Panc1 (cell line): ENCODE measurements at places on chromosomes 3 and 15.

- DNase-seq = no peak
Observed at GRCh38 chr3:85167576-85167975, 208.8 kb downstream of the CADM2 start.

- no peak for DNase-seq
Observed at GRCh38 chr15:34883633-34884032, 85.9 kb downstream of the AQR start.

DNA sequence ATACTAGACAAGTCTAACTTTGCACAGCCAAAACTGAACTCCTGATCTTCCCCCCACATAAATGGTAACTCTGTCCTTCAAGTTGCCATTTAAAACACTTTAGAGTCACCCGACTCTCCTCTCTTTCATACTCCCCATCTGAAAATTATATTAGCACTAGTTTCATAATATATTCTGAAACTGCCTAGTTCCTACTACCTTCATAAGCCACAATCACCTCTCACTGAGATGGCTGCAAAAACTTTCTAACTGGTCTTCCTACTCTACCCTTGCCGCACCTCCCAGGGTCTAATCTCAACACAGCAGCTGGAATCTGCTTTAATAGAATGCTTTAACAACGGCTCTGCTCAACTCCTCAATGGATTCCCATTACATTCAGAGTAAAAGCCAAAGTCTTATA is 55.0 kb downstream of the GLB1 start:
- no peak for DNase-seq

GRCh38 chr3:126100634-126101301 is 16.8 kb upstream of the SLC41A3 start:
- DNase-seq = no peak

DNA sequence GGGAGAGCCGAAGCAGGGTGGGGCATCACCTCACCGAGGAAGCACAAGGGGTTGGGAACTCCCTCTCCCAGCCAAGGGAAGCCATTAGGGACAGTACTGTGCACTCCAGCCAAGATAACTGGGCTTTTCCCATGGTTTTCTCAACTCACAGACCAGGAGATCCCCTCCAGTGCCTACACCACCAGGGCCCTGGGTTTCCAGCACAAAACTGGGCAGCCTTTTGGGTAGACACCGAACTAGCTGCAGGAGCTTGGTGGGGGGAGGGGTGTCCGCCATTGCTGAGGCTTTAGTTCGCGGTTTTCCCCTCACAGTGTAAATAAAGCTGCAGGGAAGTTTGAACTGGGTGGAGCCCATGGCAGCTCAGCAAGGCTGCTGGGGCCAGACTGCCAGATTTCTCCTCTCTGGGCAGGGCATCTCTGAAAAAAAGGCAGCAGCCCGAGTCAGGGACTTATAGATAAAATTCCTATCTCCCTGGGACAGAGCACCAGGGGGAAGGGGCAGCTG is 129.6 kb upstream of the LMCD1 start:
- no peak for DNase-seq

GRCh38 chr15:44145495-44145894 is 49.6 kb downstream of the FRMD5 start:
- DNase-seq = no peak

DNA sequence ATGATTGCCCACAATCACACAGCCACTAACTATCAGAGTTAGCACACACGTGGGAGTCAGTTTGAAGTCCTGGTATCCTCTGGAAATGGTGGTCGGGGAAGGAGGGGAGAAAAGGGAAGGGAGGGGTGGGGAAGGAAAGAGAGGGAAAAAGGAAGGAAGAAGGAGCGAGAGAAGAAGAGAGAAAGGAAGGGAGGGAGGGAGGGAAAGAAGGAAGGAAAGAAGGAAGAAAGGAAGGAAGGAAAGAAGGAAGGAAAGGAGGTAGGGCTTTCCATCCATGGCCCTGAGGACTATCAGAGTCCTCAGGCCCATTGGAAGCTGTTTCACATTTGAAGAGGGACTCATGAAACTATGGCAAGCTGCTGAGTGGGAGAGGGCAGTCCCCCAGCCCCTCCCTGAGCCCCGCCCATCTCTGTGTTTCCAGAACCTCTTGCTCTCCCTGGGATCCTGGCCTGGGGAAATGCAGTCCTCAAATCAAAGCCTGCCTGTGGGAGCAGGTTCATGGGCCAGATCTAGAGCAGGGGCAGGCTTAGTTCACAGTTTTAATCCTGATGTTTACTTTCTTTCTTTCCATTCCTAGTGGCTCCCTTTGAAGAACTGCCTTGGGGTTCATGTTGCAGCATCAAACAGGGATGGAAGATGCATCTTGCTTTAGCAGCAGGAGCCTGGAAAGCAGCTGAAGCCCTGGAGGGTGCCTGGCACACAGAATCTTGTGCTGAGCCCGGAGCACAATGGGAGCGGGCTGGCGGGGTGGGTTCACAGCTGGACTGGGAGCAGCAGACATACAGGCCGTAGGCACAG is 66.1 kb upstream of the GLCE start:
- no peak for DNase-seq

DNA sequence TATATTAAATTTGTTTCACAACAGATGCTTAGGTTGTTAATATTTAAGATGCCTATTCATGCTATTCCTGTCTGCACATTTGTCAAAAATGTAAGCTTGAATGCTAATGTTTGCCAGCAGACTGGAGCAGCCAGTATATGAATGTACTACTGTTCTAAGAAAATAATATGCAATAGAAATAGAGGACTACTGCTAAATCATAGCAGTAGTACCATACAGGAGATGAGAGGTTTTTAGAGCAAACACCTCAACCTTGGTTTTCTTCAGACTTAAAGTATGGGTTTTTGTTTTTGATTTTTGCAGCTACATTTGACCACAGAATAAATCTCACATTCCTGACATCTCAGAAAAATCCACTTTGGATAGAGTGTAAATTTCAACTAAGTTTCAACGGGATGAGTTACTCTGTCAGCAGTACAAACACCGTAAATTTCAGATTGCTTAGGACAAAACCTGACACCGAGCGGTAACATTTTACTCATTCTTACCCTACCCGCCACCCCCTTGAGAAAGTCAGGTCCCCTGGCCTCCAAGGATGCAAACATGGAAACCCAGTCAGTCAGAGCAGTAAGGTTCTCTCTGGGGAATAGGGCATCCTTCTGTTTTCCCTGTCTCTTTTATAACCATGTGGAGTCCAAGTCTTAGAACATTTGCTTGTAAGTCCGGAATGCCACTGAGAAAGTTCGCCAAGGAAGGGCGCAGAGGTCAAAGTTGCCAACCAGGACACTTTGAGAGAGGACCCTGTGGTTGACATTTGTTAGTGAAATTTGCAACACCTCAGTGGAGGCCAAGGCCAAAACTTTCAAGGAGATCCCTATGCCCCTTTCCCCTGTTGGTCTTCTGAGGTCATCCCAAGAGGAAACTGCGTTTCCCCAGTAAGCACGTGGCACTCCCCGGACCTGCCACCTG is 17.9 kb upstream of the SATB1 start:
- DNase-seq = no peak

- no peak for DNase-seq
Observed at GRCh38 chr3:149701206-149701976, 43.6 kb upstream of the WWTR1 start.

- no peak for DNase-seq
Observed at GRCh38 chr3:178233371-178234071, 302.7 kb upstream of the KCNMB2 start.

DNA sequence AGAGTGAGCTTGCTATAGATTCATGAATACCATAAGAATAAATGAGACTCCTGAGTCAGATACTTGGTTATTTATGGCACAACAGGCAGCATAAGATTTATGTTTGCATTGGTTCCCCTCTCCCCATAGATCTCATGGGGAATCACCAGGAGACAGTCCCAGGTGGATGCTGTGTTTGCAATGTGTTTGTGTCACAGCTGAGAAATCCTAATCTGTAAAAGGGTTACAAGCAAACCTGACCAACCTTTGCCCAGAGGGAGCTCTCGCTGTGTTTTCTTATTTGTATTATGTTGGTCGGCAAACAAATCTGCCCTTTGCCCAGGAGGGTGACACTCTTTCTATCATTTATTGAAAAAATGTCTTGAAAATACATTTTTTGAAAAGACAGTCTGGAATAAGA is 236.2 kb downstream of the ZPLD1 start:
- DNase-seq = no peak

GRCh38 chr15:66089049-66089448 is 164.5 kb downstream of the MEGF11 start:
- no peak for DNase-seq

- DNase-seq = no peak
Observed at GRCh38 chr3:138172625-138173024, 2.1 kb downstream of the DBR1 start.

GRCh38 chr3:98018301-98018700 is 16.8 kb downstream of the GABRR3 start:
- DNase-seq = no peak

DNA sequence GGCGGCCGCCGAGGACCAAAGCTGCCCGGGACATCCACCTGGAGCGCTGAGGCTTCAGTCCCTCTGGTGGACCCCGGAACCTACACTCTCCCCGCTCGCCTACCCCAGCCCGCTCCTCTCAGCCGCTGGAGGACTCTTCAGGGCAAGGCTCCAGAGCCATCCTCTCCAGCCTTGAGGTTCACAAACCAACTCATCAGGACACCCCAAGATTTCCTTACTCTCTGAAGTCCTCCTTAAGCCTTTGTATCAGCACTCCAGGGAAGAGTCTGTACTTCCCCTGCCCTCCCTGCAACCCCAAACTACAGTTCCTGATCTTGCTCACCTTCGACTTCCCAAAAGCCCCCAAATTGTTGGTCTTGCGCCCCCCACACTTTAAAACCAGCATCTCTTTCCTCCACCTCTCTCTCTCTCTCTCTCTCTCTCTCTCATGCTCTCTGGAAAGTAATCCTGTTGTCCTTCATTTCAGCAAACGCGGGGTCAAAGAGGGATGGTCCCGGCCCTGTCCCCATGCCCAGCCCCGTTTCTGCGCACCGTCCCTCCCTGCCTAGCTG is 438 bp downstream of the THBS1 start:
- no peak for DNase-seq

DNA sequence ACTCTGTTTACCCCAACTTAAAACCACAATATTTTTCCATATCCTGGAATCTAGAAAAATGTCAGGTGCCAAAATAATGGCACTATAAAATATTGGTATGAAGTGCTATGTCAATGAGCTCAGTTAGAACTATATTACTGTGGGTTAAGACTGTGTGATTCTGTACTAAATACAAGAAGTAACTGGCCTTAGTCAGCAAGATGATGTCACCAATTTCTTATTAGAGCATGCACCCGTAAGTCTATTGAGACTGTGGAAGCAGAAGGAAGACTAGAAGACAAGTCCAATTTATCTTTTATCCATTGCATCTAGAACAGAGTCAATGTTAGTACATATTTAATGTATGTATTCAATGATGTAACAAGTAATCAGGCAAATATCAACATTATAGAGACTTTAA is 25.0 kb downstream of the LRRC58 start:
- no peak for DNase-seq

DNA sequence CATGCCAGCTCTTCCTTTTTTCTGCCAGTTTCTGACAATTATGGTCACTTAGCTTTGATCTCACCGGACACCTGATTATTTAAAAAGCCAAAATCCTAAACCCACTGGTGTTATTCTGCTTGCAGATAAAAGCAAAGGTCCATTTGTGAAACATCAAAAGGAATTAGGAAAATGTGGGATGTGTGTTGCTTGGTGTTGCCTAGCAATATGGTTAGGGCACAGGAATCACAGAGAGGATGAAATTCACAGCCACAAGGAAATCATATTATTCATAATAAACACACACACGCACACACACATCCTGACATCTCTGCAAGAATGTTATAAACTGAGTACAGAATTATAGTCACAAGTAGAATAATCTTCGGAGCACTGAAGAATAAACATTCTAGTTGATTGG is 89.3 kb upstream of the BHLHE40 start:
- DNase-seq = no peak

GRCh38 chr3:180530276-180530675 is 71.7 kb upstream of the TTC14 start:
- DNase-seq = no peak

DNA sequence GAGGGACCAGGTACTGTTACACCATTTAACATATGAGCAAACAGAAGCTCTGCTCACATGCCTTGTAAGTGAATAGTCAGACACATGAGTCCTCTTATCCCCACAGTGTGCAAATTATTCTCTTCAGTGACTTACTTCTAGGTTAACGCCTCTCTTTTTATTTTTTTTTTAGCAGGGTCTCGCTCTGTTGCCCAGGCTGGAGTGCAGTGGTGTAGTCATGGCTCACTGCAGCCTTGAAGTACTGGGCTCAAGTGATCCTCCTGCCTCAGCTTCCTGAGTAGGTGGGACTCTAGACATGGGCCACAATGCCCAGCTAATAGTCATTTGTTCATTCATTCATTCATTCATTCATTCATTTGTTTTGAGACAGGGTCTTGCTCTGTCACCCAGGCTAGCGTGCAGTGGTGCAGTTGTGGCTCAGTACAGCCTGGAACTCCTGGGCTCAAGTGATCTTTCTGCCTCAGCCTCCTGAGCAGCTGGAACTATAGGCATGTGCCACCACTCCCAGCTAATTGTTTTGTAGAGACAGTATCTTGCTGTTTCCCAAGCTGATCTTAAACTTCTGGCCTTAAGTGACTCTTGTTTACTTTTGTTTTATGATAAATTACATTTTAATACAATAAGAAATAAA is 94.7 kb downstream of the LRRC28 start:
- DNase-seq = no peak

DNA sequence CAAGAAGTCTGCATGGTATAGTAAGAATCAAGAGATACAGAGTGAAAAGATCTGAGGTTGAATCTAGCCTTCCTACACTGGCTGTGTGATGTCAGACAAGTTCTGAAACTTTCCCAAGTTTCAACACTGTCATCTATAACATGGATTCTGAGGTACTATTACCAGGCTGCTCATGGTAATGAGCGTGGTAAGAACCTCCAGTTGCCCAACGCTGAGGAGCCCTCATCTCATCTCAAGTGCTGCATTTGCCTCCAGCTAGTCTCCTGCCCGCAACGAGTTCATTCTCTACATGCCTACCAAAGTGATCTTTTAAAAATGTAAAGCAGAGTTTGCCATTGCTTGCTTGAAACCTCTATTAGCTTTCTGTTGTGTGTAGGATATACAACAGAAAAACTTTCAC is 168.1 kb downstream of the NEK11 start:
- DNase-seq = no peak

DNA sequence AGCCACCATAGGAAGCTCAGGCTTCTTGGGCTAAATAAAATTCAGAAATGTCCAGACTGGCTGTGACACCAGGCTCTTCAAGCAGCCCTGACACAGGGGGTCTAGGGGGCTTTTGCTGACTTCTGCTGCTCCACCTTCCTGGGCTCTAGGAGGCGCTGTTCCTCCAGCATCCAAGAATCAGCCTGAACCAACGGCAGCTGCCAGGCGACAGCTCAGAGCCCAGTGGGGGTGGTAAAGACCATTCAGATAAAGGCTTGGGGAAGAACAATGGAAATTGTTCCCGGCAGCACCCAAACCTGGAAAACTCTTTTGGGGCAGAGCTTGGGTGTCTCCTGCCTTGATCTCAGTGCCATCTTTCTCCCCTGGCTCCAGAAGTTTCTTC is 21.6 kb upstream of the PSTPIP1 start:
- peak; percentile 15 for DNase-seq

GRCh38 chr3:70994644-70995043 is 588.9 kb downstream of the FOXP1 start:
- no peak for DNase-seq

GRCh38 chr3:193621127-193621526 is 28.1 kb downstream of the OPA1 start:
- DNase-seq = no peak

GRCh38 chr15:100346866-100347512 is 5.2 kb upstream of the ADAMTS17 start:
- no peak for DNase-seq

GRCh38 chr3:162984746-162985145 is 1488.1 kb downstream of the OTOL1 start:
- no peak for DNase-seq

GRCh38 chr3:20462226-20462625 is 276.2 kb upstream of the SGO1 start:
- DNase-seq = no peak
